Hypothalamus (tissue), 51 donors: ENCODE measurements at places on chromosomes 7 and 10.

DNA sequence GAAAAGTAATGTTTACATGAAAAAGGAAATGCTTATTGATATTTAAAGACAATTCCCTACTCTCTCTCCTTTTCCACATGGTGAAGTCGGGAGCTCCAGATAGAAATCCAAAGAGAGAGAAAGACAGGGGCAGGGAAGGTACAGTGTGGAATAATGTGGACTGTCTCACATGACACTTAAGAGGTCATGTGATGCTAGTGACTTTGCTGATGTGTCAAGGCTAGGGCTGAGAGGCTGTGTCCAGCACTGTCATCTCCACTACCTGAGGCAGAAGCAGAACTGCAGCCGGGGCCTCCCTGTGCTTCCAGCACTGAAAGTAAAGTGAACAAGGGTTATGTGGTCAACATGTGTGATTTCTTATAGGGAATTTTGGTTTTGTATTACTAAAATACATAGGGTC, 26.0 kb downstream of the NRG3 start:
- no peak for DNase-seq

DNA sequence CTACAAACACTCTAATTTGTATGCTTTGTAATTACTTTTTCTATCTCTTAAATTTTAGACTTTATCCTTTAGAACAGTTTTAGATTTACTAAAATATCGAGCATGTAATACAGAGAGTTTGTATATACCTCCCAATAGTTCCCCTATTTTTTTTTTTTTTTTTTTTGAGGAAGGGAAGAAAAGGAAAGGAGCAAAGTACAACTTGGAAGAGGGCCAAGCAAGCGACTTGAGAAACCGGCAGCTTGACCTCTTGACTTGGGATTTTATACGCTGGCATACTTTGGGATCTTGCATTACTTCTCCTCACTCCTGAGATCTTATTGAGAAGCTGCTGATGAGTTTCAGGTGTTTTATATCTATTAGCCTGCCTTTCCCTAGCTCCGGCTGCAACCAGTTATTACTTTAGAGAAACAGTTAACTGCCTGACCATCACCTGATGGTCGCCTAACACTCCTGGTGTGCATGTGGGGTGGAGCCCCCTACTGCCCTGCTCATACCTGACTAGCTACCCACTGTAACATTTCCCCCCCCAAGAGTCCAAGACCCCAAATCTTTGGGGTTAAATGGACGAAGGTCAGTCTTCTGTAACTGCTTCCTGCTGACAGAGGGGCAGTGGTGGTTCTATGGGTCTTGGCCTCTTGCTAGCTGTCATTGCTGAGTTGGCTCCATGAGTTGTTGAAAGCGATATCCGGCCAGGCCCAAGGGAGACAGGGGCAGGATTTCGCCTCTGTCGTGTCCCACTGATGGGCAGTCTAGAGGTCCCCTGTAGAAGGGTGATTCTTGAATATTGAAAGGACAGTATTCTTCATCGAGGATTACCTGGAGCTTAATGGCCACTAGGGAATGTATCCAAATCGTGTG, 28.5 kb downstream of the MKLN1 start:
- no peak for DNase-seq

DNA sequence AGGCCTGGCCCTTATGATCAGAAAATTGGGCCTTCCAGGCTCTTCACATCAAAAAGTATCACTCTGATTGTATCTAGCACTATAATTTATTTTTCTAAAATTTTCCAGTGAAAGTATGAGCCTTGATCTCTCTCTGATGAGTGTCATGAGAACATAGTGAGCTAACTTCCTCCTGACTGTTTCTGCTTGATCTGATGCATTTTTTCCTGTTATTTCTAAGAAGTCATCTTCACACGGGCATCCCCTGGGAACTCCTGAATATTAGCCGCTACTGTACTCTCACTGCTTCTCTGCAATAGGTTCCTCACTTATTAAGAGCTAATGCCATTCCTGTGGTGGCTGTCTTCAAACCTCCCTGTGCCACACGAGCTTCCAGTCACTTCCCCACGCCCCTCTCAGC, 63.1 kb upstream of the ZPBP start:
- no peak for DNase-seq

GRCh38 chr10:121048749-121049148, 197.6 kb downstream of the WDR11 start:
- DNase-seq, result no peak

- DNase-seq, result no peak
These were observed 733.9 kb upstream of the PHF14 start for GRCh38 chr7:10239695-10240345.
